Stimulated activated CD4-positive, alpha-beta T cell treated with anti-CD3 and anti-CD28 coated beads, Interleukin-4, amount 100 ng/mL, for 1 hour (primary cell): ENCODE measurements at places on chromosomes 2 and 18.

GRCh38 chr18:74982946-74983635 is 225.8 kb downstream of the PTGR3 start:
- DNase-seq: no peak

DNA sequence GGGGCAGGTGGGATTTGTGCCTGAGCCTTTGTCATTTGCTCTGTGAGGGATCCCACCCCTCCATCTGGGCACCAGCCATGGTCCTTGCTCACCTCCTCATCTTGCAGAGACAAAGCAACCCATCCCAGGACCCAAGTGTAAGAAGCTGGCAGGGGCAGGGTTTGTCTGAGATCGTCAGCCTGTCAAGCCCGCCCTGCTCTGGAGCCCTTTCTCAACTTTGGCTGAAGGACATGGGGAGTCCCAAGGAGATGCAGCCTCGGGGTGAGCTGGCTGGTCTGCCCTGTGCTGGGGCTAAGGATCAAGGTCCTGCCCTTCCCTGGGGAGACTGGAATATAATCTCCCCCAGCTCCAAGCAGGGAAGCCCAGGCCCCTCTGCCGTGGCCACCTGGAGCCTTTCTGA is 86.0 kb downstream of the CAPN13 start:
- DNase-seq: no peak

- no peak for DNase-seq
These were observed 108.1 kb downstream of the DYM start for GRCh38 chr18:49352321-49352720.

DNA sequence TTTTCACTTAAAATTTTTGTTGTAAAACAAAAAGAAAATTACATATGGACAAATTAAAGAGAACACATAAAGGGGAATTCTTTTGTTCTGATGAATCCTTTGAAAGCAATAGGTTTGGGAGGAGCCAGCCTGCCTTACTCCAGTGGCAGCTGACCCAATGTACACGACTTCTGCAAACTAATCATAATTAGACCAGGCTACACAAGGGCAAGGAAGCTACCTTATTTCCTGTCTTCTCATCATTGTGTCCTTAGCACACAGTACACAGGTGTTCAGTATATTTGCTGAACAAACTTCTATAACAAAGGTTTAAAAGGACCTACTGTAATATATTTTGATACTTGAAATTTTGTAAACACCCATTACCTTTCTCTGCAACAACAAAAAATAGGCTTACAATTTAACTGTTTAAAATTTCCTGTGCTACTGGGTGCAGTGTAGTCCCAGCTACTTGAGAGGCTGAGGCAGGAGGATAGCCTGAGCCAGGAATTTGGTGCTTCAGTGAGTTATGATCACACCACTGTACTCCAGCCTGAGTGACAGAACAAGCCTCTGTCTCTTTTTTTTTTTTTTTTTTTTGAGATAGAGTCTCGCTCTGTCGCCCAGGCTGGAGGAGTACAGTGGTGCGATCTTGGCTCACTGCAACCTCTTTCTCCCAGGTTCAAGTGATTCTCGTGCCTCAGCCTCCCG is 18.9 kb downstream of the KCNG3 start:
- DNase-seq: no peak

DNA sequence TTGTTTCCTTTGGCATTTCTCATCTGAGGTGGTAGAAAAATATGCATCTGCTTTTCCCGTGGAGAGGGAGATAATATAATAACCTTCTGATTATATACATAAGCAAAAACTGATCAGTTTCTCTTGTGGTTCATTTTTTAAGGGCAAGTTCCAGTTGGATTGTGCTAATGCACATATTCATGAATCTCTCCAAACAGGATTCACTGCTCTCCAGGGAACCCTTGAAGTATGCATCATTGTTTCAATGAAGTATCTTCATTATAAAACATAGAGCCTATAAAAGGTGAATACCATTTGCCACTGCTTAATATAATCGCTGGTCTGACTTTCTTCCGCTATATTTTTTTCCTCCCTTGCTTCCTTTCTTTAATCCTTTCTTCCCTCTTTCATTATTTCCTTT is 384.7 kb downstream of the FIGN start:
- DNase-seq: no peak

DNA sequence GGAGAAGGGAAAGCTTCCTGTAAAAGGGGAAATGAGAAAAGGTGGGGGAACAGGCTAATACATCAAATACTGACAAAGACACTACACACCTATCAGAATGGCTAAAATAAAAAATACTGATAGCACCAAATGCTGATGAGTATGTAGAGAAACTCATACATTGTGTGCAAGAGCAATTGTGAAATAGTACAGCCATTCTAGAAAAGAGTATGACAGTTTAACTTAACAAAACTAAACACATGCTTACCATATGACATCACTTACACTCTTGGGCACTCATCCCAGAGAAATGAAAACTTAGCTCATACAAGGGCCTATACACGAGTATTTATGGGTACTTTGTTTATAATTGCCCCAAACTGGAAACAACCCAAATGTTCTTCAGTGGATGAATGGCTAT is 53.4 kb downstream of the ZNF638 start:
- DNase-seq: no peak

- no peak for DNase-seq
These were observed 79.2 kb upstream of the COL5A2 start for GRCh38 chr2:189258616-189259365.

DNA sequence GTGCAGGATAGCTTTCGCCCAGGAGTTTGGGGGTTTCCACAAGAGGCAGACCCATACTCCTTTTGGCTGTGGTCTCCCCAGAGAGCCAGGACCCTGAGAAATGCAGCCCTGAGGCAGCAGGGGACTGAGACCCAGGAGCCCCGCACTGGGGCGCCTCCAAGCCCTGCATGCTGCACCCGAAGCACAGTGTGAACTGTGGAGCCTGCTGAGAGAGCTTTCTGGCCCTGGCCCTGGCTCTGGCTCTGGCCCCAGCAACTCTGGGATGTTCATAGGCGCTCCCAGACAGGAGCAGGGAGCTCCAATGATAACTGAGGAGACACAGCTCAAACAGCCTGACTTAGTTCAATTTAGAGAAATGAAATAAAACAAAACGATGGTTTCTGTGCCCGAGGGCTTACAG is 96.4 kb upstream of the TEX51 start:
- no peak for DNase-seq

- DNase-seq: no peak
These were observed 214.6 kb upstream of the DTNA start for GRCh38 chr18:34495506-34495905.

DNA sequence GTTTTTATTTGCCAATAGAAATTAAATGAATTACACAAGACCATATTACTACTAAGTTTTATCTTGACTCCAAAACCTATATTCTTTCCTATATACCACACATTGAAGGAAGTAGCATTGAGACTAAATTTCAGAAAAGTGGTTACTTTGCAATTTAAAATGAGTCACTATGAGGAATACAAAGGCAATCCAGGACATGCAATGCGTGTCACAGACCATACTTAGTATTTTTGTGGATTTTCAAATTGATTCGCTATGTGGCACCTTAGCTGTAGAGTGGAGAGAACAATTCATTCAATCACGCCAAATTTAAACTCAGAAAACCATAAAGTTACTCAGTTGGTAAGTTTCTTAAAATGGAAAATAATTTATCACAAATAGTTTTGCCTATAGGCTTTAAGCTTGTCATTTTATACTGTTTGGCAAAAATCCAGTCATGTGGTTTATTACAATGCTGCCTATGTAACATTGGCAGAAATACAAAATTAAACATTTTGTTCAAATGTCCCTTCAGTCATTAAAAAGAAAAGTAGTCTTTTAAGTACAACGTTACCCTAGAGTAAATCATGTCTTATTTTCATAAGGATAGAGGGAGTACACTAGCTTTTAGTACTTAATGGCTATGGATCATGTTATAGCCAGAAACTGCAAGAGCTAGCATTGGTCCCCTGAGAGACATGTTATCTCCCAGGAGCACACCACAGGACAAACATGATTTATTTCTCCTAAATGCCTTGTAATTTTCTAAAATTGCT is 222.8 kb upstream of the CDH7 start:
- DNase-seq: no peak

GRCh38 chr2:154960802-154961583 is 262.5 kb downstream of the KCNJ3 start:
- DNase-seq: no peak

DNA sequence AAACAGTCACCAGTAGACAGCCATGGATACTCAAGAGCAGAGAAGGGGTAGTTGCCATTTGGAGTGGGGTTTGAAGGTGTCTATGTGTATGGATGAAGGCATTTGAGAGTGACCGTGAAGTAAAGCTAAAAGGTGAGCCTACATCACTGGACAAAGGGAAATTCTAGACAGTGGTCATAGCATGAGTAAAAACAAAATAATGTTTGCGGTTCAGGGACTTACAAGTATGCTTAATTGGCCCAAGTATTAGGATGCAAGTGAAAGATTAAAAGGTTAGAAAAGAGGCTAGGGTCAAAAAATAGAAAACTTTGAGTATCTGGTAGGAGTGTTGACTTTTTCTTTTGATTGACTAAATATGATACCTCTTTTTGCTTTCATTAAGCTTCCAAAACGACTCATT is 238.1 kb upstream of the SLC8A1 start:
- DNase-seq: no peak

DNA sequence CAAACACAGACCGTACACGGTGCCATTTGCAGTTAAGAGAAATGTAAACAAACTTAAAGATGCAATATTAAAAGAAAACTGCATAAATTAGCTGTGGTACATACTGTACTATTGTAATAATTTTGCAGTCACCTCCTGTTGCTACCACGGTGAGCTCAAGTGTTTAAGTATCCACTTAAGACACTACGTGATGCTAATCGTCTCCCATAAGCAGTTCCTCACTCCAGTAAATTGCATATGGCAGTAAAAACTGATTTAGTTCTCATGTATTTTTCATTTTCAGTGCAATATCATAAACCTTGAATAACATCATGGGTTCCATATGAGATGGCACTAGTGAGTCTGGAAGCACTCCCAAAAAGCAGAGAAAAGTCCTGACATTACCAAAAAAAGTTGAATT is 14.4 kb downstream of the CLEC4F start:
- DNase-seq: no peak

- no peak for DNase-seq
These were observed 47.0 kb downstream of the CHST9 start for GRCh38 chr18:27138079-27138478.

- DNase-seq: no peak
These were observed 70.9 kb downstream of the PIEZO2 start for GRCh38 chr18:11078491-11078890.

GRCh38 chr18:77167251-77167650 is 34.7 kb upstream of the MBP start:
- DNase-seq: no peak

- DNase-seq: no peak
These were observed 33.7 kb upstream of the SCLY start for GRCh38 chr2:238027058-238027457.

- DNase-seq: no peak
These were observed 33.1 kb downstream of the RAMP1 start for GRCh38 chr2:237892478-237892877.
